ENCODE measurements at places on chromosomes 16 and 17.

- peak; percentile 65 for DNase-seq
These were observed at the start of gene SREBF1 for GRCh38 chr17:17836818-17837379. SREBF1 (minus strand) TSS chr17:17836986; CDS start chr17:17836817, 169 bp downstream.

- peak; percentile 37 for DNase-seq
These were observed 12.9 kb downstream of the ZNRF1 start for GRCh38 chr16:75011634-75012307.

- peak; percentile 97 for DNase-seq
These were observed 17.7 kb downstream of the KSR1 start for GRCh38 chr17:27473748-27474609.

GRCh38 chr16:85662976-85663830 is 25.6 kb downstream of the GINS2 start:
- DNase-seq: no peak

DNA sequence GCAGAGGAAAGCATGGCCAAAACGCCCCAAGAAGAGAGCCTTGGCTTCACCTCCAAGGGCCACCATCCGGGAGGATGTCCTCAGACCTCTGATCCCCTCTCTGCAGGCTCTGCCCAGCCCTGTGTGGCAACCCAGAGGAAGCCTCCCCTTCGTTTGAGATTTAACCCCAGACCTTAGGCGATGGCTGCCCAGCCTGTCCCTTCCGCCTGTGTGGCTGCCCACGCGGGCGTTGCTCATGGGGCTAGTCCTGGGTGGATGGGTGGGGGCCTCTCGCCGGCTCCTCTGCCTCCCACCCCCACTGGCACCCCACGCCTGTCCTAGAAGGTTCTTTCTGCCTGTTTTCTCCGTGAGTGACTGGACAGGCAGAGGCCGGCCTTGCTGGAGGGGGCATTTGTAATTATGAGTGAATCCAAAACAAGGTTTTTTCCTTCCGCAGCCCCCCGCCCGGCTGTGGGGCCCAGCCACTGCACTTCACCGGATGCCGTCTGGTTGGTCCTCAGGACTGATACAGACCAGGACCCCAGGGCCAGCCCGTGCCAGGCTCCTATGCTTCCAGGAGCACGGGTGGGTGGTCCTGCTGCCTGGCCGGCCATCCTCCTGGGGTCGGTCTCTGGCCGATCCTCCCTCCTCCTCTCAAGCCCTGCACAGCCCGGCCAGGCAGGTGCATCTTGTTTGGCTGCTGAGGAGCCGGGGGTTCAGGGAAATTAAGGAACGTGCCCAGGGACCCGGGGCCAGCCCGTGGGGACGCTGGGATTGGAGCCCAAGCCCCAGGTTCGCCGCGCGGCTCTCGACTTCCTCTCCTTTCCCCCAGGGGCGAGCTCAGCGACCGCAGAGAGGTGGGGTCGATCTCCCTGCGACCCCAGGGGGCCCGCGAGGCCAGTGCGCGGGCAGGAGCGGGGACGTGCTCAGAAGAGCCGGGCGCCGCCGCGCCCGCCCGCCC is at the start of gene TMEM235:
Gene TMEM235, plus strand, starts transcription at position 636 of the 940 bp plus-strand sequence. CDS start 393 bp downstream, outside the sequence.
- DNase-seq: no peak

DNA sequence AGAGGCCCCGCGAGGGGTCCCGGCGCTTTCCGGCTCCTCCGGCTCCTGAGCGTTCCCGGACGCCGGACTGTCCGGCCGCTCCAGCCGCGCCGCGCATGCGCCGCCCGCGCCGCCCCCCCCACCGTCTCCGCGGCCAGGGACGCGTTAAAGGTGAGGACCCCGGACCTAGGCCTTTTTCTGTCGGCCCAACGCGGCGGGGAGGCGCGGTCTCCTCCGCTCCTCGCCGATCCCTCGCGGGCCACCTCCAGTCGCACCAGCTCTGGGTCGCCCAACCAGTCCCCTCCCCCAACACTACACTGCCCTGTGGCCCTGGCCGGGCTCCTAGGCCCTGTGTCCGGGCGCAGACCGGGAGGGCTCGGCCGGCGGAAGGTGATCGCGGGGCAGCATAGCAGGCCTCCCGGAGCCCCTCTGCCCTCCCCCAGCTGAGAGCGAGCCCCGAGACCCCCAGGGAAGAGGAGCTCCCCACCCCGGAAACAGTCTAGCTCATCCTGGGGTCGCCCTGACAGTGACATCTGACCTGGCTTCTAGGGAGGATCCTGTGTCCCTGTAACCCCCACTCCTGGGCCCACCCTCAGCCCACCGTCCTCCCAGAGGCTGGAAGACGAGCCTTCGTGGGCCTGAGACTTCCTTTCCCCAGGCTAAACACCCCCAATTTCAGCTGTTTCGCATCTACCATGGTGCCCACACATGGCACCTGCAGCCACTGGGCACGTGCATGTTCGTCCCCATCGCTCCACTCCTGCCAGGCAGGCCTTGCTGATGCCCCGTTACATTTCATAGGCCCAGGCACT is 14.7 kb upstream of the BCAR1 start:
- DNase-seq: no peak

- DNase-seq: no peak
These were observed 31.0 kb downstream of the HEATR3 start for GRCh38 chr16:50096791-50097190.

DNA sequence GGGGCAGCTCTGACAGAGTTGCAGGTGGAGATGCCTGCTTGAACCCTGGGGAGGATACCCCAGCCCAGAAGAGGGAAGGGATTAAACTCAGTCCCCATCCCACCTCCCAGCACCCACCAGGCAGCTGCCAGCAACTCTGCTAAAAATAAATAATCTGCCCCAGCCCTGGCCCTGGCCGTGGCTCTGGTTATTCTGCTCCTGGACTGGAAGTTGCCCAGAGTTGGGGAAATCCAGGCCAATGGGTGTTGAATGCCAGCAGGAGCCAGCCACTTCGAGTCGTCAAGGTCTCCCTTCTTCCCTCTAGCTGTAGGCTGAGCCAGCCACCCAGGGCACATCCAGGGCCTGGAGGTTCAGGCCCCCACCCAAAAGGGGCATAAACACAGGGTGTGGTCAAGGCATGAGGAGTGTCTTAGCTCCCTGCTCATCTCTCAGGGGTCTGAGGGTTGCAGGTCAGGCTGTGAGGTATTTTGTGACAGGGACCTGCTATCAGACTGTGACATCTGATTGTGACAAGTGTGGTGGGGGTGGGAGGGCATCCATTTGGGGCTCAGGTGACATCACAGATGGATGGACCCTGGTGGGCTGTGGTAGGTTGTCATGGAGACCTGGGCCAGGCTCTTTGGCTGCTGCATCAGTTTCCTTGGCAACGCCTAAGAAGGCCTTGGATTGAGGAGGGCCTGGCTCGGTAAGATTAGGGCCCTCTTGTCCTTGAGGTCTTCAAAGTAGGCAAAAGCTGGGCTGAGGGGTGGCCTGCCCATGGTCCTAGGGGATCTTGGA is 1.0 kb upstream of the RRAD start:
- DNase-seq: no peak

DNA sequence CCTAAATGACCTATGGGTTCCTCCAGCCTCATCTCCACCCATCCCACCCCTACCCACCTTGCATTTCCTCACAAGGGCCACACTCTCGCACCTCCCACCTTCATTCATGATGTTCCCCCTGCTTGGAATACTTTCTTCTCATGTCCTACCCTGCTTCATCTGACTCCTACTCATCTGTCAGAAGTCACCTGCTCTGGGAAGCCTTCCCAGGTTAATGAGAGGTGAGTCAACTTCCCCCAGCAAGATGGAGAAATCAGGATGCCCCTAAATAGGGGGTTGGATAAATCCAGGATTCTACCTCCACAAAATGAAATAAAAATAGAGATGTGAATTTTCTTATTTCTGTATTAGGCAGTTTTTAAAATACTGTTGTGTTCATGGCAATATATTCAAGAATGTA is 51.0 kb upstream of the WSB1 start:
- DNase-seq: no peak

DNA sequence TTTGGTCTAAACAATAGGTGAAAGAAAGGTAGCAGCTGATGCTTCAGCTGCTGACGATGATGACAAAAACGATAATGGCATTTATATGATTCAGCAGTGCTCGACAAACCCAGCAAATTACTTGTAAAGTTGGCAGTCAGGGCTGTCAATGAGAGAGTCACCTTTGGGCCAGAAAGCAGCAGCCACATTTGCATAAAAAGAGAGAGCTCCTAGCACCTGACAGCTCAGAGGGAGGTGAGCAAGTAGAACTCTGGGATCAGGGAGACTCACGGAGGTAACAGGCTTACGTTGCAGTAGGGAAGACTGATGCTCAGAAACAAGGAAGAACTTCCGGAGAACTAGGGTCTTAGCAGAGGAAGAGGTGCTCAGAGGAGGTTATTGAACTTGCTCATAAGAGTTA is 291.9 kb upstream of the ZFHX3 start:
- DNase-seq: no peak

DNA sequence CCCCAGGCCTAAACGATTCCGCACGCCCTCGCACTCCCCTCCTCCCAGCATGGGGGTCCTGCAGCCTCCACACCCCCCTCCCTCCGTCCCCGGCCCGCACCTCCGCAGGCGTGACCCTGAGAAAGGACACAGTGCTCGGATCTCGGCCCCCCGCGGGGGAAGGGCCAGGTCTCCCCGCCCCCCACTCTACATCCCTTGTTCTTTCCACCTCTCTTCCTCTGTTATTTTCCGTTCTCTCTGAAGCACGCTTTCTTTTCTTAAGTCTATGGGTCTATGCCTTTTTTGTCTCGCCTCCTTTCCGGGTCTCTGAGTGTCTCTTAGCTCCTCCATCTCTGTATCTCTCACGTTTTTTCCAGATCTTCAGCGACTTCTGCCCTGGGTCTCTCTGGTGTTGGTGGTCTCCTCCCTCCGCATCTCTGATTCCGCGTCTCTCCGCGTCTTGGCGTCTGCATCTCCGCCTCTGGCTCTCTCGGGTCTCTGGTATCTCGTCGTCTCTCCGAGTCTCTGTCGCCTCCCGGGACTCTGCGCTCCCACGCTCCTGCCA is 2.1 kb upstream of the HES7 start:
- no peak for DNase-seq

GRCh38 chr17:51647826-51648225 is 387.5 kb downstream of the UTP18 start:
- DNase-seq: no peak

GRCh38 chr17:80153004-80153403 is 6.1 kb upstream of the EIF4A3 start:
- no peak for DNase-seq

GRCh38 chr16:22164482-22164881 is 2.2 kb downstream of the SDR42E2 start:
- DNase-seq: no peak
